Renal pelvis (tissue), 12 donors: ENCODE measurements at places on chromosomes 12 and 14.

DNA sequence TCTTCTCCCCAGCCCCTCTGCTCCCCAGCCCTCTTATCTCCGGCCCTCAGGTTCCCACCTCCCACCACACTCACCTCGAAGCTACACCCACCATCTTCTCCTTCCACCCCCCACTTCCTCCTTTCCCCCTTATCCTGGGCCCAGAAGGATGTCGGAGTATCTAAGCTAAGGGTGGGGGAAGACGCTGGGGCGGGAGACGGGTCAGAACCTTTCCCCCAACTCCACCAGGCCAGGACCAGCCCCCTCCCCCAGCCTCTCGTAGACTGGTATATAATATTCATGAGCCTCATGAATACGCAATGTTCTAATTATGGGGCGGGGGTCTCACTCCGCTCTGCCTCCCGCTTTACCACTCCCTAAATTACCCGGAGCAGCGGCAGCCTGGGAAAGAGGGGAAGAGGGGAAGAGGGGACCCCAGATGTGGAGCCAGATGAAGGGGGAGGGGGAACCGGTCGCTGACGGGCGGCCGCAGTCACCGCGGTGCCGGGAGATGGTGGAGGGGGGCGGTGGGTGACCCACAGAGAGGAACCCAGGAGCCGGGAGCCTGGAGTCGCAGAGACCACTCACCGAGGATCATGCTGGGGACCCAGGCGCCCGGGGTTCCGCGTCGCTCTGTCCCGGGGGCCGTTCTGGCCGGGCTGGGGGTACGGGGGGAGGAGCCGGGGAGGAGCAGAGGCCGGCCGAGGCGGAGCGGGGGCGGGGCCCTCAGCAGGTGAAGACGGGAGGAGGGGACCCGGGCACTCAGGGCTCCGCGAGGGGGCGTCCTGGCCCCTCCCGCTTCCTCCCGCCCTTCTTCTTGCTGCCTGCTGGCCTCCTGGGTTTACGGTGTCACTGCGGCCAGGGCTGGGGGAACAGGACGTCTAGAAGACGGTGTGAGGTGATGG is 6.4 kb upstream of the ZNF385A start:
- no peak for DNase-seq

GRCh38 chr12:1838205-1838993 is 18.0 kb downstream of the LRTM2 start:
- DNase-seq, result no peak

DNA sequence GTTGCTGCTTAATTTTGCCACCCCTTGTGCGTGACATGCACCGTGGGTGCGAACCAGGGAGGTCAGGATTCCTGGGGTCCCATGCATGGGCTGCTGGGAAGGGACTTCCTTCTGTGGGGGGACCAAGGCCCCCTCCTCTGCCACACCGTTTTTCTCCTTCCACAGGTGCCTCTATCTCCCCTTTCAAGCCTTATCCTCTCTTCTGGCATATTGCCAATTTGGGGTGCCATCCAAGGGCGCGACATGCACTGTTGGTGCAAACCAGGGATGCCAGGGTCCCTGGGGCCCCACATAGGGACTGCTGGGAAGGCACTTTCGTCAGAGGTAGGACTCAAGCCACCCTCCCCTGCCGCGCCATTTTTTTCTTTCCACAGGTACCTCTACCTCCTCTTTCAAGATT is 289.0 kb downstream of the ALG10 start:
- DNase-seq, result no peak

DNA sequence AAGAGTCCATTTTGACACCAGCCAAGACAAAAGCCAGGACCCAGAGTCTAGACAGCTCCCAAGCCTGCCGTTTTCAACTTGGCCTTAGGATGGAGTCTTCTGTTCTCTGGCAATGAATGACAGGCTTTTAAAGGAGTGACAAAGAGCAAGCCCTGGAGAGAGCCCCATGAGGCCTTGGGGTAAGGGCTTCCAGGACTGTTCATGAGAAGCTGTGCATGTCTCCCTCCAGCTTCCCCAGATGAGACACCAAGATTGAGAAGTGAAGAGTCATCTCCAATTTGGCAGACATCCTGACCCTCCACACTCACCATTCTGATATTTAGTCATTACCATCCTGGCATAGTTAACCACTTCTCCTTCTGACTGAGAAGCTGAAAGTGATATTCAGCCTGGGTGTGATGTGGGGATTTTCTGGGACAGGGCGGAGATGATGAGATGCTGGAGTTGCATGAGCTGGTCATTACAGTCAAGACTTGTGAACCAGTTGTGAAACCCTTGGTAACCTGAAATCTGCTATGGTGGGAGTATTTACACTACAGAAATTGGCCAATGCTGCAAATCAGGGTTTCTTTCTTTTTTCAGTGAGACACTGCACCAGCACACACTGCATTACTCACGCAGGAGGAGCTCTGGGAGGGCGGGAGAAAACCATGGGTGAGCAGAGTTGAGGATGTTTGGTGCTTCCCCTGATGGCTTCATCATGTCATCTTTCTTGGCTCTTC is 77.8 kb downstream of the VCPKMT start:
- DNase-seq, result no peak

- no peak for DNase-seq
Observed at GRCh38 chr12:117686911-117687377, 281.8 kb downstream of the KSR2 start.

GRCh38 chr14:52400846-52401245 is 86.7 kb downstream of the PTGER2 start:
- DNase-seq, result no peak

DNA sequence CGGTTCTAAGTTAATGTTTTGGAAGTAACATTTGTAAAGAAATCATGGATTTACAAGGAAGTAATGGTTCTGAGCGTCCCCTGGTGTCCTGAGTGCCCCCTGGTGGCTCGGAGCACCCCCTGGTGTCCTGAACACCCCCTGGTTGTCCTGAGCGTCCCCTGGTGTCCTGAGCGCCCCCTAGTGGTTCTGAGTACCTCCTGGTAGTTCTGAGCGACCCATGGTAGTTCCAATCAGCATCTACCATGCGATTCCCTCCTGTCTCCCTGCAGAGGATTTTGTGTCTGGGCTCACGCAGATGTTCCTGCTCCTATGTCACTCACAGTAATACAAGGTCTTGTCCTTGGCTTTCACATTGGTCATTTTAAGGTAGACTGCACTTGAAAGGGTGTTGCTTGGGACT is 1352.9 kb downstream of the TMEM121 start:
- DNase-seq, result no peak

DNA sequence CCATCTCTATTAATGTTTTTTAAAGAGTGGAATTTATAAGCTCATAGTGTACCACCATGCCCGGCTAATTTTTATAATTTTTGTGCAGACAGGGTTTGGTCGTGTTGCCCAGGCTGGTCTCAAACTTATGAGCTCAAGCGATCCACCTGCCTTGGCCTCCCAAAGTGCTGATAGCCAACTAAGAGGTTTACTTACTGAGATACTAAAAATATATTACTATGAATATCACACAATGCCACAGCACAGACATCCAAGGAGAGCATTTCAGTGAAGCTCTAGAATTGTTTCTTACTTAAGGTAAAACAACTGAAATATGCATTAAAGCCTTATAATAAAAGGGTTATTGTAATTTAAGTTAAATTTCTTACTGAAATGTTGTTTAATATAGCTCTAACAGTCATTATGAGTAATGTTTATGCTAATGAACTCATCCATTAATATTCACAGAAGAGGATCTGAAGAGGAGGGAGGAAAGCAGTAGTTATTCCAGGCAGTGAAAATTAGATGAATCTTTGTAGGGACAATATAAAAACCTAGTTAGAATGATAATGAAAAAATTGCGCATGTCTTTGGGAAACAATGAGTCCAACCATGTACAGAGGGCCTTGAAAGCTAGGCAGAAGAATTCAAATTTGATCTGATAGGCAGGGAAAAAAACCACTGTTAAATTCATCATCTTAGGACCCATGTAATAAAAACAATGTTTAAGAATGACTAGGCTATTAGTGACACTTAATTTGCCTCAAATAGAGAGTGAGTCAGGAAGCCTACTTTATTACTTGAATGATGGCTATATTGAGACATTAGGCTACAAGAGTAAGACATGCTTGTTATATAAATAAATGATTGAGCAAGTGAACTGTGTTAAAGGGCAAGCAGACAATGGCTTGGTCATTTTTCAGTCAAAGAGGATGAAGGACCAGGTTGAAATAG is 99.2 kb downstream of the SLC41A2 start:
- no peak for DNase-seq

DNA sequence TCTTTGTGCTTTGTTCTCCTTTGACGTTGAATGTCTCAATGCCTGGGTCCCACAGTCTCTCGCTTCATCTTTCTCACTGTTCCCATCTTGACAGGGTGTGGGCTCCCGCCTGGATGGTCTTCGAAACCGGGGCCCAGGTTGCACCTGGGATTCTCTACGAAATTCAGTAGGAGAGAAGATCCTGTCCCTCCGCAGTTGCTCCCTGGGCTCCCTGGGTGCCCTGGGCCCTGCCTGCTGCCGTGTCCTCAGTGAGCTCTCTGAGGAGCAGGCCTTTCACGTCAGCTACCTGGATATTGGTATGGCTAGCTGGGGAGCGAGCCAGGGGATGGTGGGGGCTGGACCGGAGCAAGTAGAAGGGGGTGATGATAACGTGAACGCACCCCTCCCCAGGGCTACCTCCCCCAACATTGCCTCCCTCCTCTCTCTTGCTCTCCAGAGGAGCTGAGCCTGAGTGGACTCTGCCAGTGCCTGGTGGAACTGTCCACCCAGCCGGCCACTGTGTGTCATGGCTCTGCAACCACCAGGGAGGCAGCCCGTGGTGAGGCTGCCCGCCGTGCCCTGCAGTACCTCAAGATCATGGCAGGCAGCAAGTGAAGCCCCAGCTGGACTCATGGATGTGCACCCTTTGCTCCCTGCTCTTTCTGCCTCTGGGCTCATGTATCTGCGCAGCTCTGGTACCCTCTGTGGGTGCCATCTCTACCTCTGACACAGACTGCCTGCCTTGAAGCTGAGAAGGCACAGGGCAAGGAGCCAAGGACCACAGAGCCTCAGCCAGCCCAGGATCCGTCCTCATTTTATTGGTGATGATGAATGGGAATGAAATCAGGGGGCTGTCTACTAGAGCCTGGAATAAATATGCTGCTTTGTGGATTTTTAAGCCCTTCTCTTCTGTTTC is 1.5 kb downstream of the NPFF start:
- no peak for DNase-seq
